ENCODE measurements at places on chromosomes 11 and 22.

- DNase-seq: no peak
Measured at GRCh38 chr22:31055117-31055634, 25.9 kb upstream of the SMTN start.

GRCh38 chr22:36922711-36923110 is 9.3 kb downstream of the CSF2RB start:
- no peak for DNase-seq

GRCh38 chr22:46004105-46004866 is 27.3 kb upstream of the WNT7B start:
- no peak for DNase-seq

DNA sequence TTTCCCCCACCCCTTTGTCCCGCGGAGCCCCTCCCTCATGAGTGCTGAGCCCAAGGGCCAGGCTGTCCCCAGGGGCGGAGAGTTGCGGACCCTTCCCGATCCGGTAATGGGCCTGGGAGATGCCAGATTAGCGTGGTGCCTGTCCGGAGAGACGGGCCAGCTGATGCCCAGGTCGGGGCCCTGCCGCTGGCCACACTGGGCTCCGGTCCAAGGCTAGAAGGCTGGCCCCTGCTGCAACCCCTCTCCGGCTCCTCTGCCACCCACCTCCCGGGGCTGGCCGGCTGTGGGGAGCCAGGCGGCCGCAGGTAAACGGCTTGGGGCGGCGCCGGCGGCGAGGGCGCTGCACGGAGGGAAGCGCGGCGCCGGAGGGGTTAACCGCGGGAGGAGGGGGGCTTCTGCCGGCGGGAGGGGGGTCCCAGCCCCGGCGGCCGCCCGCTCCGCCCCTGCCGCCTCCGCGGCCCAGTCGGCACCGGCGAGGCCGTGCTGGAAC is at the start of gene KCNK4:
Gene KCNK4, plus strand, starts transcription at position 41 of the 490 bp plus-strand sequence. CDS start 1,717 bp downstream, outside the sequence.
- no peak for DNase-seq

- no peak for DNase-seq
Measured at GRCh38 chr11:7572001-7572712, 58.4 kb downstream of the PPFIBP2 start.

DNA sequence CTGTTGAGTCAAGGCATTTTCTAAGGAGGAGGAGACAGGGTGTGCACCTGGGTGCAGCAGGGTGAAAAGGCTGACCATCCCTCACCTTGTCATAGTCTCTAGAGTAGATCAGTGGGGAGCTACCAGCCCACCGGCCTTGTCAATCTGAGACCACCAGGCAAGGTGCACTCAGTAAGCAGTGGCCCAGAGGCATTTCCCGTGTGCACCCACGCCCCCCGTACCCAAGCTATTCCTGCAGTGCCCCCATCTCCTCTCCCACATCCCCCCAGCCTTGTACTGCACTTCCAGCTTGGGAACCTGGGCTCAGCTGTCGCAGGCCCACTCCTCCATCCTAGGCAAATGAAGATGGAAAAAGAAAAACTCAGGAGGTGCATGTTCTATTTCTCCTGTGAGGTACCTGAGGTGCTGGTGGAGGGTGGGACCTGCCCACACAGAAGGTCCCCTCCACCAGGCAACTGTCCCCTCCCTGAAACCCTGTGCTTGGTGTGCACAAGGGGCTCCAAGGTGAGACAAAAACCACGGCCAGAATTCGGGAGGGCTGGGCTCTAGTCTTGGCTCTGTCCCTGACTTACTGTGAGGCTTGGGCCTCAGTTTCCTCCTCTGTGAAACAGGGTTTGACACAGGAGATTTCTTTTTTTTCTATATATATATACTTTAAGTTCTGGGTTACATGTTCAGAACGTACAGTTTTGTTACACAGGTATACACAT is 8.4 kb downstream of the P2RY2 start:
- DNase-seq: peak; percentile 65

DNA sequence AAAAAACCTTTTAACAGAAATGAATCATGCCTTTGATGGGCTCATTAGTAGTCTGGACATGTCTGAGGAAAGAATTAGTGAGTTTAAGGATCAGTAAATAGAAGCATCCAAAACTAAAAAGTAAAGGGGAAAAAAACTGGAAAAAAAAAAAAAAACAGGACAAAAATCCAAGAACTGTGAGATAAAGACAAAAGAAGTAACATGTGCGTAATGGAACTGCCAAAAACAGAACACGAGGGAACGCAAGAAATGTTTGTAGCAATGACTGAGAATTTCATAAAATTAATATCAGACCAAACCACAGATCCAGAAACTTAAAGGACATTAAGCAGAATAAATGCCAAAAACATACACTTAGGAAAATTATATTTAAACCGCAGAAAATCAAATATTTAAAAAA is 77.4 kb downstream of the MS4A13 start:
- no peak for DNase-seq

DNA sequence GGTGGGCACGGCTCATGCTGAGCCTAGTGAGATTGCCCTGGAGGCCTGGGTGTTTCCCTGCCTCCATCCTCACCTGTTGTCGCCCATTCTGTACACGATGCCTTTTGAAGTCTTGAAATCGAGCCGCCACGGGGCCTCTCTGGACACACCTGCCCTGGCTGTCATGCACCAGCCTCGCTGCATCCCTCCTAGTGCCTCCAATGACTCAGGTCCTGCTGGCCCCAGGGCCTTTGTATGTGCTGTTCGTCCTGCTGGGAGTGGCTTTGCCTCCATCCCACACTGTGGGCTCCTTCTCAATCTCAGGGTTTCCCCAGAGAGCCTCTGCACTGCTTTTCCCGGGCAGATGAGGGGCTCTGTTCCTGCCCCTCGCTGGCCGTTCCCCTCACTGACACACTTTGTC is 8.9 kb upstream of the MYEOV start:
- DNase-seq: no peak

GRCh38 chr11:92885600-92885999 is 83.9 kb upstream of the MTNR1B start:
- no peak for DNase-seq

DNA sequence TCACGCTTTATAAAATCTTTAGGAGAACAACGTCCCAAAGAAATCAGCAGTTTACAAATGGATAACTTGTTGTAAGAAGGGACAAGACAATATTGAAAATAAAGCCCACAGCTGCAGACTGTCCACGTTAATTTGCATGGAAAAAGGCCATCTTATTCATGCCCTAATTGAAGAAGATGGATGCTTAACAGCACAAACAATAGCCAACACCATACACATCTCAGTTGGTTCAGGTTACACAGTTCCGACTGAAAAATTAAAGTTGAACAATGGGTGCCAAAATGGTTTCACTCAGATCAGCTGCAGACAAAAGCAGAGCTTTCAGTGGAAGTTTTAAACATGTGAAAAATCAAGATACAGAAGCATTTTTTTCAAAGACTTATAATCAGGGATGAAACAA is 314.2 kb downstream of the RAB38 start:
- DNase-seq: no peak

GRCh38 chr22:38305471-38306448 is 11.5 kb downstream of the CSNK1E start:
- DNase-seq: no peak

GRCh38 chr11:90426442-90426841 is 203.6 kb upstream of the CHORDC1 start:
- DNase-seq: no peak

DNA sequence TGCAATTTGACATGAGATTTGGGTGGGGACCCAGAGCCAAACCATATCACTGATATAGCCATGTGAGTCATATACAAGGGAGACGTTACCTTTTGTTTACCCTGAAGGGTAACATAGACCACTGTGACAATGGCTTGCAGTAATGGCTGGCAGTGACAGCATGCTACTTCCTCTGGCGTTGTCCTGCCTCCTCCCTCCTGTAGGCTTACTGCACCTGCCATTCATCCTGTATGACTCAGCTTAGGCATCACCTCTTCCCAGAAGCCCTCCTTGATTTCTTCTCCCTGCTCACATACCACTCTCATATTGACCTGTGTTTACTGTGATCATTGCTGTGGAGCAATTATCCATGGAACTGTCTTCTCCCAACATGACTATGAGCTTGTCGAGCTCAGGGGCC is 12.0 kb upstream of the PVALB start:
- no peak for DNase-seq

DNA sequence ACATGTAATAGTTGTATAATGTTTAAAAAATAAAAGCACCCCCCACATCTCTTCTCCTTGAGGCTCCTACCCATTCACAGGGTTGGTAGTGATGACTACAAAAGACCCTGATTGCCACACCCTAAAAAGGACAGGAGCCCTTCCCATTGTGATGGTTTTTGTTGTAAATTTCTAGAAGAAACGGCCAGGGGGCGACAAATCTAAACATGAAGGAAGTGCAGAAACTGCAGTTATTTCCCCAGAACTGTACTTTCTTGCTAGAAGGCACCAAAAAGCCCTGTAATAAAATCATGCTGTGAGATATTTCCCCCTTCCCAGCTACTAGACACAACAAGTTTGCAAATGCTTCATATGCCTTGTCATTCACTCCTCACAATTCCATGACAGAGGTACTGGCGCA is 10.8 kb downstream of the PRR5L start:
- DNase-seq: no peak

DNA sequence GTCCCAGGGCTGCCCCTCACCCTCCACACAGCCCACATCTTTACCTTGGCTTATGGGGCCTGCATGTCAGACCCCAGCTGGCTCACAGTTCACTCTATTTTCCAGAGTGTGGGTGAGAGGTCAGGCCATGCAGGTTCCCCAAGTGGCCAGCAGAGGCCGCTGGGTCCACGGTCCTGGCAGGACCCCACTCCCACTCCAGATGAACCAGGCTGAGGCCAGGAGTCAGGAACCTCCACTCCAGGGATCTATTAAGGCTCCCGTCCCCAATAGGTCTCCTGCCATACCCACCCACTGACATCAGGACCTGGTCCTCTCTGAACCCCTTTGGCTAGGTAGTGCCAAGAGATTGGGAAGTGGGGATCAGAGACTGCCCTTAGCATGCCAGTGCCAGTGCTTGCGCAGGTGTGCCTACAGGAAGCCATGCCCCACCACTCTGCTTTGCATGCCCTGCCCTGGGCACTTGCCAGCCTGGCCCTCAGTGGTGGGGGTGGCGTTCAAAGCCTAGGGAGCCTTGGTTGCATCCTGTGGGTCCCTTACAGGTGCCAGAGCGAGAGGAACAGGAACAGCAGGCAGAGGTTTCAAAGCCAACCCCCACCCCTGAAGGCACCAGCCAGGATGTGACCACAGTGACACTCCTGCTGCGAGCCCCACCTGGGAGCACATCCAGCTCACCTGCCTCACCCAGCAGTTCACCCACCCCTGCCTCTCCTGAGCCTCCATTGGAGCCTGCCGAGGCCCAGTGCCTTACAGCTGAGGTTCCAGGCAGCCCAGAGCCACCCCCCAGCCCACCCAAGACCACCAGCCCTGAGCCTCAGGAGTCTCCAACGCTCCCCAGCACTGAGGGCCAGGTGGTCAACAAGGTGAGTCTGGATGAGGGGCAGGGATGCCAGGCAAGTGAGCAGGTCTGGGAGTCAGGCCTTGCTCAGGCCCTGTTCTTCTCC is 8.3 kb downstream of the SMTN start:
- peak; percentile 77 for DNase-seq

- no peak for DNase-seq
Measured at GRCh38 chr22:33986167-33986771, 66.0 kb upstream of the LARGE1 start.

- no peak for DNase-seq
Measured at GRCh38 chr11:120608061-120608460, 96.5 kb downstream of the GRIK4 start.

GRCh38 chr22:26536056-26536761 is 23.9 kb upstream of the TFIP11 start:
- no peak for DNase-seq

- DNase-seq: no peak
Measured at GRCh38 chr22:30453731-30454510, 17.9 kb downstream of the SEC14L3 start.

All from coronary artery (tissue), 2 donors.